Stimulated activated naive B cell treated with anti-CD40 and anti-IgM and Interleukin-4, amounts not matched to agents 10 μg/mL and 1 μg/mL and 100 μg/mL, for 72 hours (primary cell): ENCODE measurements at places on chromosomes 6 and 20.

DNA sequence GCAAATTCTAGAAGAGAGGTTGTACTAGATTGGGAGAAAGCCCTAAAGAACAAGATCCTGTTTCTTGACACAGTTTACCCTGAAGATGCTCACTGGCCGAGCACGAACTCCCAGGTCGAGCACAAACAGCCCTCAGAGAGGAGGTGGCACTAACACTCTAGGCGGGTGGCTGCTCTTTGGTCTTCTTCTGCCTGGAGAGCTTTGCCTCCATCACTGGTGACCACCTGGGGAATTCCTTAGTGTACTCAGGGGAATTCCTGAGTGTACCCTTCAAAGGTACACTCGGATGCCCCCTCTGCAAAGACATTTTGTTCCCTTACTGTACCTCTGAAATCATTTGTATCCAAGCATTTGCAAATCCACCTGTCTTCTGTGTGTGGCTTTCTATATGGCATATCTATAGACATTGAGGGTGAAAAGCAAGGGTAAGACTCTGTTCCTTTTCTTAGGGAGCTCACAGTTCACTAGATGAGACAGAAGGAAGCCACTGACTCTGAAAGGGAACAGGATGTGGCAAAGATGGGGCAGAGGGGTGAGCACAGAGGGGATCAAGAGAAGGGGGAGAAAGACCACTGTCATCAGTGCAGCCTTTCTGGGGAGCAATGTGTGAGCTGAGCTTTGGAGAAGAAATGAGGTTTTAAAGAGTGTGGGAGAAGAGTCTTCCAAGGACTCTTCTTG lies 169.8 kb upstream of the PROKR2 start:
- no peaks in the 10 kb centered on the region for H3K36me3 ChIP-seq
- H3K4me3 ChIP-seq = no peak overlapping the region
- peaks cover 33% of the 10 kb centered on the region for H3K27me3 ChIP-seq
- no peak for DNase-seq
- no peak overlapping the region for H3K27ac ChIP-seq

DNA sequence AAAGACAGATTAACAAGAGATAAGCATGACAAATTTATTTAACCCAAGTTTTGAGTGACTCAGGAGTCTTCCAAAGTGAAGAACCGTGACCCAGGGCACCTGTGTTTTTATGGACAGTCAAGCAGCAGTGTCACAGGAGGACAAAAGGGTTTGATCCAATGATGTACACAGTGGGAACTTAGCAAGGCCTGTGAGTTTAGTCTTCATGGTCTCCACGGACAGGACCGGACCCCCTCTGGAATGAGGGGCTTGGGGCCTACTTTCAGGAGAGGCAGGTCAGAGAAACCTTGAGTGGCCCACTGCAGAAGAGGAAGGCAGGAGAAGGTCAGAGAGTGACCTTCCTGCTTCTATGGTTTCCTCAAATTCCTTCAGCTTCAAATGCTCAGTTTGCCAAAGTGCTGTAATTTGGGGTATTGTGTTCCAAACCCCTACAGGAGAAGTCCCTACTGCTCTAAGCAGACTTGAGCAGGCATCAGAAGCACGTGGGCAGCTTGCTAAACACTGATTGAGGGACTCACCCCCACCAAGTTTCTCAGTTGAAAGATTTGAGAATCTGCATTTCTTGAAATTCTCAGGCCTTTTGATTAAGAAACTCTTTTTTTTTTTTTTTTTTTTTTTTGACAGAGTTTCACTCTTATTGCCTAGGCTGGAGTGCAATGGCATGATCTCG lies 26.4 kb upstream of the ZMYND8 start:
- peaks cover 27% of the 10 kb centered on the region for H3K4me1 ChIP-seq
- peaks cover 7% of the 10 kb centered on the region for H3K36me3 ChIP-seq
- H3K27ac ChIP-seq = no peak overlapping the region
- H3K27me3 ChIP-seq = no peaks in the 10 kb centered on the region
- no peak for DNase-seq

- no peak overlapping the region for H3K27ac ChIP-seq
- no peak for DNase-seq
- no peak overlapping the region for H3K4me3 ChIP-seq
- no peaks in the 10 kb centered on the region for H3K4me1 ChIP-seq
Measured at GRCh38 chr6:25788305-25788922, 33.9 kb downstream of the SLC17A4 start.

DNA sequence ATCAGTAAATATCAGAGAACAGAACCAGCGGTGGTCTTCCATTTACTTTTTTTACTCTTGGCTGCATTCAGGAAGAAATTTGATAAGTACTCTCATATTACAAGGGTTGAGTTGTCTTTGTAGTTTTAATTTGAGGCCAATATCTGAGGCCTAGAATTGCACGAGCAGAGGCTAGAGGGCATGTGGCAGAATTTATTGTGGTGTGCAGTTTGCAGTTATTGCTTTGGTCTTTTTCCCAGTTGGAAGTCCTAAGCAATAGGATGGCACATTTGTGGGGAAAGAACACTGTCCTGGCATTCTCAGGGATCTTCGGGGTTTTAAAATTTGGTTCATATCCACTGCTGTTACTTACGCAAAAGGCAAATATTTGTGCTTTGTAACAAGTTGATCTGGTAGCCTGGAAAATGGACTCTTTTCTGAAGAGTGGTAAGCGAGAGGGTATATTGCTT lies 66.0 kb downstream of the CTNNBL1 start:
- no peak overlapping the region for H3K27ac ChIP-seq
- H3K36me3 ChIP-seq = peaks cover 60% of the 10 kb centered on the region
- H3K4me3 ChIP-seq = no peak overlapping the region
- peaks cover 33% of the 10 kb centered on the region for H3K4me1 ChIP-seq
- no peaks in the 10 kb centered on the region for H3K27me3 ChIP-seq
- DNase-seq = no peak

DNA sequence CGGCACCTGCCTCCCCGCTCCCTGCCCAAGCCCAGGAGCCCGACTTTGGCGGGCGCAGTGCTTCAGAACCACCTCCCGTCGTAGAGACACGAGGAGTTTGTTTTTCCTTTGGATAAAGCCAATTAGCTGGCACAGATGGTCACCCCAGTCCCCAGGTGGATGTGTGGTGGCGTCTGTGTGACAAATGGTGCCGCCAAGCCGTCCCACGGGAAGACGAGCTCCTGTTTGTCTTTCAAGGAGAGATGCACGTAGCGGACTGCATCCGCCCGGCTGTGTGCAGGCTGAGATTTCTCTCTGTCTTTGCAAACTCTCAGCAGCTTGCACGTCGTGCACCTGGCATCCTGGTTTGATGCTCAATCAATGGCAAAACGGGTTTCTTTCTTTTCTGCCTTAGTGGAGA lies 16.1 kb upstream of the MRGBP start:
- no peak for DNase-seq
- no peak overlapping the region for H3K27ac ChIP-seq
- no peak overlapping the region for H3K4me3 ChIP-seq
- peaks cover 22% of the 10 kb centered on the region for H3K4me1 ChIP-seq
- H3K27me3 ChIP-seq = no peaks in the 10 kb centered on the region

- H3K27me3 ChIP-seq = no peaks in the 10 kb centered on the region
- no peak overlapping the region for H3K27ac ChIP-seq
- H3K4me1 ChIP-seq = peaks cover 17% of the 10 kb centered on the region
- H3K36me3 ChIP-seq = peaks cover 50% of the 10 kb centered on the region
- no peak for DNase-seq
Measured at GRCh38 chr6:149458196-149458595, 26.6 kb downstream of the ZC3H12D start.

- no peak overlapping the region for H3K27ac ChIP-seq
- H3K4me1 ChIP-seq = no peaks in the 10 kb centered on the region
- no peak overlapping the region for H3K4me3 ChIP-seq
- DNase-seq = no peak
- no peaks in the 10 kb centered on the region for H3K36me3 ChIP-seq
- H3K27me3 ChIP-seq = peaks cover 40% of the 10 kb centered on the region
Measured at GRCh38 chr20:17460119-17460518, 71.1 kb downstream of the BFSP1 start.

DNA sequence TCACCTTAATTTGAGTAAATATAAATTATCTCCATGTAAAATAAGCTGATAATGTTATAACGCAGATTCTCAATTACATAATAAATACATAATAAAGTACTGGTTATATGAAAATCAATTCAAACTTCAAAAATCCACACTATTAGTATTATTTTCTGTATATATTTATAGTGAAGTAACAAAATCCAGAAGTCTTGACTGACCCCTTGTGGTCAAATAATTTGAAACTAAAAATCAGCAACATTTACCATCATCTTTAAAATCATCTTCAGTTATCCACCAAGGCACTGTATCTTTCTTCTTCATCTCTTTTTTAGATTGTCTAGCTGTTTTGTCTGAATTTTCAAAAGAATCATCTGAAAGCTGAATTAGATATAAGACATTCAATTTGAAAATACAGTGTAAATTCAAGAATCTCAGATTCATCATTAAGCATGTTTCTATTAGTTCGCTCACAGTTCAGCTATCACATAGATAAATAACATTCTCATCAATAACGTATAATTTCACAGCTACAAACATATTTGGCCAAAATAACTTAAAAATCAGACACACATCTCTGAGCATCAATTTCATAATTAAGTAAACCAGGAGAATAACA lies 6.5 kb downstream of the CEP162 start:
- H3K27me3 ChIP-seq = no peaks in the 10 kb centered on the region
- no peak for DNase-seq
- no peak overlapping the region for H3K27ac ChIP-seq
- H3K4me1 ChIP-seq = peaks cover 13% of the 10 kb centered on the region
